ENCODE measurements at places on chromosomes 6 and 20.
A peak's percentile ranks its signal among the peaks of the same experiment; 100 is the strongest.

GRCh38 chr6:3228046-3228671 lies 706 bp upstream of the TUBB2B start:
- no peak for DNase-seq

DNA sequence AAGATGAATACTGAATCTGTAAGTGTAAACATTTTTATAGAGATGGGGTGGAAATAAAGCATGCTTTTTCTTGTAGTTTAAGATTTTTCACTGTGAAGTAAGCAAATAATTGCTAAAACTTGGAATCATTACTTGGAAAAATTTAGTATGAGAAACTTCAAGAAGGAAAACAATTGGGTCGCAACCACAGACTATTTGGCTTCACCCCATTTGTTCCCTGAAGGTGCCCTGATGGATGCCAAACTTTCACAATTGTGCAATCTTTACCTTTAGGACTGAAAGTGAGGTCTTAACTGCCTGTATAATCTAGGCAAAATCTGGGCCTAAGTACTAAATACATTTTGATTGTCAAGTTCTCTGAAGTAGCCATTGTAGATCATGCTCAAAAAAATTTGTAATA lies 330.1 kb downstream of the HDGFL1 start:
- DNase-seq, result no peak

GRCh38 chr20:7146552-7147219 lies 379.2 kb downstream of the BMP2 start:
- no peak for DNase-seq

DNA sequence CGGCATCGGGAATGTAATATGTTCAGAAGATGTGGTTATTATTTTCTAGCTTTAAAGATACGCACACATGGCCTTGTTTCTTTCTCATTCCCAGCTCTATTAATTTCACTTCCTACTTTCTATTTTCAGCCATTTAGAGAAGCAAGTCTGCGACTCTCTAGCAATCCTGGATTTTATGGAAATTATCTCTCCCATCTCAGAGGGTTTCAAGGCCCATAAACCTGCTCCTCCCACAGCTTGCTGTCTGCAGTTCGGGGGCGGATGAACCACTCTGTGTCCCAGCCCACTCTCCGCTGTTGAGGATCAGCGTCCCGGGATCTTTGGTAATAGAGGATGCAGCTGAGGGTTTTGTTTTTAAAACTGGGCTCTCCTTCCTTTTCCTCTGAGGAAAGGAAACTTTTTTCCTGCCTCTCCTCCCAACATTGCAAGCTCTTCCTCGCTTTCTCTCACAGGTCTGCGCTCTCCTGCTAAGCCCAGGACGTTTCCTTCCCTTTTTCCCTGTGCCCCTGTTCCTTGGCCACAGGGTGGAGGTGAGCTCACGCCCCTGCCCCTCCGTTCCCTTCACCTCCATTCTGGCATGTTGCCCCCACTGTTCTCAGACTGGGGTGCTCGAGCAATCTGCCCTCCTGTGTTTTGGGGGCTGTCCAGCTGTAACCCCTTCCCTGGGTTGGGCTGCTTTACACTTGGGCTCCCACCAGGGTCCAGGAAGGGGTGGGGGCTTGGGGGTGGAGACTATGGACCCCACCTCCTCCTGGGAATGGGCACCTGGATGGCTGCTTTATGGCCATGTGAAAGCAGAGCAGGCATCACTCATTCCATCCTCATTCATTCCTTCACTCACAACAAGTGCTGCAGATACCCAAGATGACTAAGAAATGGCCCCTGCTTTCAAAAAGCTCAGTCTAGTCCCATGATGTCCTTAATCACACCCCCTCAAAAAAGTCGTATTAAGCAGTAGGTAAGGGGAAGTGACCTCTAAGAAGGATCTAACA lies 54.9 kb downstream of the ZBTB9 start:
- DNase-seq, result no peak

- DNase-seq, result no peak
Observed at GRCh38 chr6:113172531-113172966, 684.6 kb upstream of the MARCKS start.

- no peak for DNase-seq
Observed at GRCh38 chr6:1063671-1064355, 248.1 kb upstream of the FOXQ1 start.

DNA sequence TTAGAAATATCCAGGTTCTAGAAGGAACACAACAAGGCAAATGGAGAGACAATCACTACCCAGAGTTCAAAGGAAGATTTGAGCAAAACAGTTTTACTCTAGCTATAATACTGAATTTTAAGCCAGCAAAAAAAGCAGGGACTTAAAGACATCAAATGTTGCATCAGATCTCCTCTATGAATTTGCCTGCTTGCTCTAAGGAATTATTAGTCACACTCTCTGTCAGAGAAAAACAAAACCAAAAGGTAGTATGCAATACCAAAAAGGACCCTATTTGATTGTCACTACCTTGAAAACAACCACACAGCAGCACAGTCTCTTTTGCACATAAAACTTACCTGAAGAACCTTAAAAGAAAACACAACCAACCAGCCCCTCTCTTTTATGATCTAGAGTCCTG lies 46.3 kb downstream of the BTBD9 start:
- peak; percentile 5 for DNase-seq

All from ELR (cell line).